ENCODE measurements at places on chromosomes 7 and 10. TPM values are rescaled to one million over a fixed set of nuclear protein-coding genes. Genes with fewer than 3 reads are reported as not detected.

GRCh38 chr10:58846856-58847255 is 329.6 kb upstream of the PHYHIPL start:
- DNase-seq = no peak

- no peak for DNase-seq
These were observed 12.9 kb upstream of the ABCA13 start for GRCh38 chr7:48158404-48158803.

DNA sequence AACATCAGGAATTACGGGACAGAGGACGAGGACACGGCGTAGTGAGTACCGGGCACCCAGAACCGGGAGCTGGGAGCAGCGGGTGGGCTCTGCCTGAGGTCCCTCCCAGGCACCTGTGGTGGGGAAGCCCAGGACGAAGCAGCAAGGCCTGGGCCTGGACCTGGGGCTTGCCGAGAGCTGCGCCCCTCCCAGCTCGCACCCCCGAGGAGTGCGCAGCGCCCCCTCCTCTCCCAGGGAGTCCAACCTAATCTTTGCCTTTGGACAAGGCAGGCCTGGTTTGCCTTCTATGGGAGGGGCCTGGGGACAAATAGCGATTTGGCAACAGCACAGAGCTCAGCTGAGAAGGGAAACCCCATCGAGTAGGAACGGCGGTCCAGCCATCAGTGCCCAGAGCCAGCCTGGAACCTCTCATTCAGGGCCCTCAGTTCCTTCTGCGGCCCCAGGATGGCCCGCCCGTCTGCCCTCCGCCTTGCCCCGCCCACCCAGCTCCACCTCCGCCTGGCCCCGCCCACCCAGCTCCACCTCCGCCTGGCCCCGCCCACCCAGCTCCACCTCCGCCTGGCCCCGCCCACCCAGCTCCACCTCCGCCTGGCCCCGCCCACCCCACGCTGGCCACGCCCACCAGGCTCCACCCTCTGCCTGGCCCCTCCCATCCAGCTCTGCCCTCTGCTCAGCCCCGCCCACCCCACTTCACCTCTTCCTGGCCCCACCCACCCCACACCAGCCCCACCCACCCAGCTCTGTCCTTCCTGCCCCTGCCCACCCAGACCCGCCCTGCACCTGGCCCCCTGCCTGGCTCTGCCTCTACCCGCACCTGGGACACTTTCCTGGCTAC is 32.5 kb upstream of the KNDC1 start:
- DNase-seq = no peak

DNA sequence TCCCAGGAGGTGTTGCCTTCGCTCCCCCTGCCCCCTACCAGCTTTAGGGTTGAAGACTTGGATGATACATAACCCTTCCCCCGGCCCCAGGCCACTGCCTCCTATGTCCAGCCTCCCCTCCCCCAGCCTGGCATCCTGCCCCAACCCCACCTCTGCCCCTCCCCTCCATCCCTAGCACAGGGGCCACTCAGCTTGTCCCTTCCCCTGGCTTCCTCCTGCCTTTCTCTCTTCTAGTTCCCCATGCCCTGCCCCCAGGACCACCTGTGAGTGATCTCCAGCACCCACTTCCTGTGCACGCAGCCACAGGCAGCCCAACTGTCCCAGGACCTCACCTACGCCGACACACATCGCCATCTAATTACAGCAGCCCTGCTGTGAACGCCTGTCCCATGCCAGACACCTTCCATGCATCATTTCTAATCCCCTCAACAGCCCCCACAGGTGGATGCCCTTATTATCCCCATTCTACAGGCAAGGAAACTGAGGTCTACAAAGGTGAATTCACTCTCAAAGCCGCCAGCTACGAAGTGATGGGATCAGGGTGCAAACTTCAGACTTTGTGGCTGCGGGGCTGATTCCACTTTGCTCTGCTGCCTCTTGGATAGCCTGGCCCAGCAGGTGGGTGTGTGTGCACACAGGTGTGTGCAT is 82.4 kb upstream of the CHST15 start:
- no peak for DNase-seq

GRCh38 chr10:89916468-89917215 is 215.3 kb downstream of the KIF20B start:
- no peak for DNase-seq

- no peak for DNase-seq
These were observed 3.8 kb upstream of the MALSU1 start for GRCh38 chr7:23295401-23295697.

GRCh38 chr10:109588259-109588658 is 335.1 kb downstream of the XPNPEP1 start:
- no peak for DNase-seq

DNA sequence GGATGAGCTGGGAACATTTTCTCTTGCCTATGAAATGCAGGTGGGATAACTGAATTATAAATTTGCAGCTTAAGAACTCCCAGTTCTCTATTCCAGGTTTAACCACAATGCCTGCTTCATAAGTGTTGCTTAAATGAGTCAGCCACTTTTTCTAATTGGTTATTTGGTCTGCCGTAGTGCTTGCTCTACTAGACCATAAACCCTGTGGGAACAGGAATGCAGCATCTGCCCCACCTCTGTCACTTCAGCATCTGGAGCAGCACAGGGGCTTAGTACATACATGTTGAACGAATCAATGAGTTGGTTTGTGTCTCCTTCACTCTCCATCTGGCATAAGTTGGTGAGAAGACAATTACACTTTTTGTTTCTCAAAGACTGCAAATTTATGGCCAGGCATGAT is 95.2 kb upstream of the PTER start:
- no peak for DNase-seq

NODAL gene
- not detected for total RNA-seq

GRCh38 chr7:142885311-142886230 is at the start of gene TRPV6:
TSS of gene TRPV6 (minus strand) at chr7:142885745.
- no peak for DNase-seq

- DNase-seq = no peak
These were observed 40.0 kb downstream of the SYPL1 start for GRCh38 chr7:106071999-106072714.

TMUB1 gene
- total RNA-seq = 112 TPM

H2BK1 gene
- total RNA-seq = not detected

- no peak for DNase-seq
These were observed 62.9 kb downstream of the CCSER2 start for GRCh38 chr10:84391326-84391725.

- DNase-seq = no peak
These were observed 40.5 kb downstream of the RCC1L start for GRCh38 chr7:75033064-75033463.

MYH16 gene
- 0.23 TPM for total RNA-seq

DNA sequence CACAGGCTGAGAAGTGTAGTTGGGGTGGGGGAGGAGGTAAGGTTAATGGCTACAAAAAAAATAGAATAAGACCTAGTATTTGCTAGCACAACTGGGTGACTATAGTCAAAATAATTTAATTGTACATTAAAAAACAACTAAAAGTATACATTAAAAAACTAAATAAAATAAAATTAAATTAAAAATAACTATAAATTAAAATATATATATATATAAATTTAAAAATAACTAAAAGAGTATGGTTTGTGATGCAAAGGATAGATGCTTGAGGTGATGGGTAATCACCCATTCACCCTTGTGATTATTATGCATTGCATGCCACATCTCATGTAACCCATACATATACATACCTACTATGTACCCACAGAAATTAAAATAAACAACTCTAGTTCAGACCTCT is 762.5 kb downstream of the SORCS1 start:
- DNase-seq = no peak

DNA sequence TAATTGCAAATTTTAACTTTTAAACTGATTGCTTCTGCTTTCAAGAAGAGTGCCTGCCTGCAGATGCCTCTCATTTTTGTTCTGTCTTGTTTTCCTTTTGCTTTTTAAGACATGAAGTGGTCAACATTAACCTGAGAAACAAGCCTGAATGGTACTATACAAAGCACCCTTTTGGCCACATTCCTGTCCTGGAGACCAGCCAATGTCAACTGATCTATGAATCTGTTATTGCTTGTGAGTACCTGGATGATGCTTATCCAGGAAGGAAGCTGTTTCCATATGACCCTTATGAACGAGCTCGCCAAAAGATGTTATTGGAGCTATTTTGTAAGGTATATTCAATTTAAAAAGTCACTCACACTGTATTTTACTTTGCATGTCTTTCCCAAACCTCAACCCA is 8.8 kb downstream of the GSTO2 start:
- DNase-seq = no peak

GTF2I gene
- total RNA-seq = 305 TPM
